ENCODE measurements at places on chromosomes 1 and 21.

DNA sequence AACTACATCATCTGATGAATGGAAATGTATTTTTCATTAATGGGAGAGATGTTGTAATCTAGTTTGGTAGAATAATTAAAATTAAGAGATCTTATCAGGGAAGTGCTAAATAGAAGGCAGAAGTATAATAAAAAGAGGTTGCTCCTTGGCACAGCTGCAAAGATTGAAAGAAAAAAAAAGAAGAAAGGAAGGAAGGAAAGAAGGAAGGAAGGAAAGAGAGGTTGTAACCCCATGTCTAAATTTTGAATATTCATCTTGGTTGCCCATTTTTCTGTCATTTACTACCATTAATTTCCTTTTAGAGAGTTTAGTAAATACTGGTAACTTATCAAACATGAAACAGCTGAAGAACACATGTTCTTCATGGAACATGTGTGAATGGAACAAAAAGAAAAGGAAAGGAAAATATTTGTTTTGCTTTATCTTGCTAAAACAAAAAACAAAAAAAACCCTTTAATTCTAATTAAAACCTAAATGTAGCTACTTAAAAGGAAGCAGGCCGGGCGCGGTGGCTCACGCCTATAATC is 10.5 kb upstream of the MDM4 start:
- no peak for DNase-seq

GRCh38 chr1:64243757-64244080 is 40.3 kb downstream of the UBE2U start:
- no peak for DNase-seq

DNA sequence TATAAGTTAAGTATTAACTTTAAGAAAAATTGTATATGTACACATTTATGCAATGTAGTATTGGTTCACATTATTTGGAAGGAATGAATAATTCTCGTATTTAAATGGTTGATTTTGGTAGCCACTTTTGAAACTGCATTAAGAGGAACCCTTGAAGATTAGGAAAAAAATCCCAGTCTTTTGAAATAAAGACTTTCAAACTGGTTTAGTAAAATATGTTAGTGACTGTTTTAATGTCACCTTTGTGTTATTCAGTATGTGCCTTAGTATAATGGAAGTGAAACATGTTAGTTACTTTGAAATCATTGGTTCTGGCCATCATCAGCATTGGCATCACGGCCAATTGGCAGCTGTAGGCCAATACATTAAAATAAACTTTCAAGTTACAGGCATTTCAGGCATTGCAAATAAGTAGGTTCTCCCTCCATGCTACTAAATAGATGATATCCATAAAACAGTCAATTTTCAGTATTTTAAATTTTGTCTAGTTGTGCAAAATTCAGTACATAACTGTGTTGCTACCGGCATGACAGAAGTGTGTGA is 4.4 kb downstream of the MIER1 start:
- DNase-seq: no peak

DNA sequence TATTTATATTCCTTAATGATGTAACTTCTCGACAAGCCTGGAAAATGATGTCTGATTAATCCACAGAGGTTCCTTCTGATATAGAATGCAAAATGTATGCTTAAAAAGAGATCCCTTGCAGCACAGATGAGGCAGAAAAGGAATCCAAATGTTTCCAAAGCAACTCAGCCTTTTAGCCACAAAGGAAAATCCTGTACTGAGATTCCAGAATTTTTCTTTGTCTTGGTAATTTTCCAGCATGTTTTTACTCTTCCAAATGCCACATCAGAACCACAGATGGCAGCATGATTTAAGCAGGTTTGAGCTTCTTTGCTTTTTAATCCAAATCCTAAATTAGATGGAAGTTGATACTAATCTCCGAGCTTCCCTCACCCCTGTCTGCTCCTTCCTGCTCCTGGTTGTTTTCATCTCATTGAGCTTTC is 176.4 kb upstream of the PALMD start:
- no peak for DNase-seq

DNA sequence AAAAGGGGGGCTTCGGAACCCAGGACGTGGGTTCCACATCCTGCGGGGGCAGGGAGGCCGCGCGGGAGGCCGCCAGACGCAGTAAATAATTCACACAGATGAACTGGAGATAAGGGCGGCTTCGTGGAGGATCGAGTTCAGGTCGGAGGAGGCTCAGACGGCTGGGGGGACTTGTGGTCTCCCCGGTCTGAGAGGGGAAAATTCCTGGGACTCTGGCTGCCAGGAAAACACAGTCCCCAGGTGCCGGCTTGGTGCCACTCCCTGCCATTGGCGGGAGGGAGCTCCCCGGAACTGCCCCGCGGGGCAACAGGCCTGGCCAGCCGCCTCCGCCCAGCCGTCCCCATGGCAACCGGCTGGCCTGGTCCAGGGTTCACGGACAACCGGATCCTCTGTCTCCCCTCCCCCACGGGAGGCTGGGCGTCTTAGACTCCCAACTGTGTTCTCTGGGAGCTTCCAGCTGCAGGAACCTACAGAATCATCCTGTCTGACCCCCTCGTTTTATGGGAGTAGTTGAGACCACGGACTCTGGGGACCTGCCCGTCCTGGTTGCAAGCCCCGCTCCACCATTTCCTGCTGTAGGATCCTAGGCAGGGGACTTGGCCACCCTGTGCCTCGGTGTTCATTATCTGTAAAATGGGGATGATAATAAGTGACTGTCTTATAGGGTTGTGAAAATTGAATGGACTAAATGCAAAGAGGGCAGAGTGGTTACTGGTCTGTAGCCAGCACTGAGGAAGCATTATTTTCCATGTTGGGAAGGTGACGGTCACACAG is 9.6 kb downstream of the CAMK2N1 start:
- no peak for DNase-seq

GRCh38 chr1:213231795-213232231 is 180.8 kb downstream of the RPS6KC1 start:
- no peak for DNase-seq

DNA sequence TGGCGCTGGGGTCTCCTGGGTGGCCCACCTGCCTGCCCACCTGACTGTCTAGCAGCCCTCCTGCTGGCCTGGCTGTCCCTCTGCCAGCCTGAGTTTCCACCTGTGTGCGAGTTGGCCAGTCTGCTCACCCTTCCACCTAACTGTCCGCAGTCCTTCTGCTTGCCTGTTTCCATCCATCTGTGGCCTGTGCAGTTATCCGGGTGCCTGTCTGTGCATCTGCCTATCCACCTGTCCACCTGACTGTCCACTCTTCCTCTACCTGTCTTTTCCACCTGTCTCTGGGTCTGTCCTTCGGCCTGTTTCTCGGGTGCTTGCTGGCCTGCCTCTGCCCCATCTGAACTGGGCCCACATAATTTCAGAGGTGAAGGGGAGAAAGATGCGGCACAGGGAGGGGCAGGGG is 1.9 kb downstream of the KCNQ4 start:
- no peak for DNase-seq

- DNase-seq: no peak
Measured at GRCh38 chr1:3070309-3070643, 1.3 kb downstream of the PRDM16 start.
